ENCODE measurements at places on chromosomes 3 and 15. TPM values are rescaled to one million over a fixed set of nuclear protein-coding genes. Genes with fewer than 3 reads are reported as not detected.

DNA sequence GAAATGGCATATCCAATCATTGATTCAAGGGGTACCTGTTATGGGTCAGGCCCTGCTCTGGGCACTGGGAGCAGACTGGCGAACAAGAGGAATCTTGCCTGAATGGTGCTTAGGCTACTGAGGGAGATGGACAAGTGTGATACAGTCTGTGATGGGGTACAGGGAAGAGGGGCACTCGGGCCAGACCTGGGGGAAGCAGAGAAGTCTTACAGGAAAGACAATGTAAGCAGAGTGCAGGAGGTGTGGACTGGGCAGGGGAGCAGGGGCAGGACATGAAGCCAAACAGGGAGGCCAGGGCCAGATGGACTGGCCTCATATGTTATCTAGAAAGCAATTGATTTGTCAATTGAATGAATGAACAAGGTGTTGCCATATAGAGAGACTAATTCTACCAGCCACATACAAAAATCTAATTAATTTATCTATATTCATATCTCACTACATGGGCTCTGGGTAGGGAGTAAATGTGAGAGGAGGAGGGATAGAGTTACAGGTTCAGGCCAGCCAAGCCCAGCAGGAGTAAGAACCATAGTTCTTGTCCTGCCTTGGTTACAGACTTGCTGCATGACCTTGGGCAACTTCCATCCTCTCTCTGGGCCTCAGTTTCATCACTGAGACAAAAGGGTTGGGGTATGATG, 3.6 kb upstream of the IGDCC4 start:
- no peak for DNase-seq

DNA sequence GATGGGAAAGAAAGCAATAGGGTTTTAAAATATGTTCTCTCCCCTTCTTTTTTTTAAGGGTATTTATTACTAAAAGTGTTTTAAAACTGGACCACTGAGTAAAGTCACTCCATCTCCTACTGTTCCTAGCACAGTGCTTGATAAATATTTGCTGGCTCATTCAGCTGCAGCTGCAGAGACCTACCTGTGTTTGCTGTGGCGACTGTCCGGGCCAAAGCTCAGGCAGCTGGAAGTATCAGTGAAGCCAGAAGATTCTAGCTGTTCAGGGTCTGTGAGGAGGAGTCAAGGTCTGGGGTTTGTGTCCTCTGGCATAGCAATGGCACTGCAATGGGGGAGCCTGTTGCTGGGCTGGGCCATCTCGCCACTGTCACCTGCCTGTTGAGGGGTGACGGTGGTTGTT, 109.9 kb downstream of the RPLP1 start:
- DNase-seq = peak; percentile 53

- no peak for DNase-seq
These were observed 58.7 kb downstream of the CRTC3 start for GRCh38 chr15:90588427-90588826.

- no peak for DNase-seq
These were observed 127.5 kb upstream of the CD96 start for GRCh38 chr3:111414531-111414930.

DNA sequence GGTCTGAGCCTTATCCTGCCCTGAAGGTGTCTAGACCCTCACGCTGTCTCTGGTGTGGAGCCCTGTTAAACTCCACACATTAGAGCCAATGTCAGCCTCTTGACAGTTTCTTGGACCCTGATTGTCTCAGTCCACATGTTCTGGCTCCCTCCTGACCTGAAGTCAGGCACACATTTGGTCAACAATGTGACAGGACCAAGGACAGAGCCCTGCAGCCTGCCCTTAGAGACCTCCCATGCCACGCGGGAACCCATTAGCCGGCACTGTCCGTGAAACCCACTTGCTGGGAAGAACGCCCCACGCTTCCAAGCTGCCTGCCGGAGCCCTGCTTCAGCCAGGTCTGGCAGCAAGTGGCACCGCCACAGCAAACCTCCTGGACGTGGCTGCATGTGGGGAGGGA, 162.7 kb upstream of the LINGO1 start:
- no peak for DNase-seq

- no peak for DNase-seq
These were observed 153.5 kb upstream of the COL8A1 start for GRCh38 chr3:99484871-99485270.

GRCh38 chr3:134879990-134880389, 84.9 kb downstream of the EPHB1 start:
- DNase-seq = no peak

DNA sequence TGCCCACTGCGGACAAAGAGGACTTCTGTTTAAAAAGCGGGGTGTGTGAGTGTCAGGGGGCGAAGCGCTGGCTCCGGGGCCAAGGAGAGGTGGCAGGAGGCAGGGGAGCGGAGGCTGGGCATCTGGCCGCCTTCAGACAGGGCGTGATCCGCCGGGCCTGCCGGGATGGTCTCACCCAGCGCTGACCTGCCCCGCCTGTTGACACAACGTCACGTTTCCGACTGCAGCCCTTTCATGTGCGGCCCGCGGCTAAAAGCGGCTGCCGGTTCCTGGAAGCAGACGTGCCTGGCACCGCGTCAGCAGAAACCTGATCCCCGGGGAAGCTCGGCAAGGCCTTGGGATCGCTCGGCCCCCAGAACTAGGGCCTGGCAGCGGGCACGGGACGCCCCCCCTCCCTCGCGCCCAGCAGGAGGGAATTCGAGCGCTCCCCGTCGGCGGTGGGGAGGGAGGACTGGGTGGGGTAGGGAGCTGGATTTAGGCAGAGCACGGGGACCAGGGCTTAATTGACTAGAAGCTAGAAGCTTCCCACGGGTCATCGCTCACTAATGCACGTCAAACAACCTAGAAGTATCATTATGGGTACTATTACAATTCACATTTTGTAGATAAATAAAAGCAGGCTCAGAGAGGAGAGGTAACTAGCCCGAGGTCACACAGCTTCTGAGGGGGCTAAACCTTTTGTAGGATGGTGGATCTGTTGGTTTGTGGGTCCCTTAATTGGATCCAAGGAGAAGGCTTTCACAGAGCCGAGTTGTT, 7.7 kb downstream of the BHLHE40 start:
- DNase-seq = peak; percentile 98

DNA sequence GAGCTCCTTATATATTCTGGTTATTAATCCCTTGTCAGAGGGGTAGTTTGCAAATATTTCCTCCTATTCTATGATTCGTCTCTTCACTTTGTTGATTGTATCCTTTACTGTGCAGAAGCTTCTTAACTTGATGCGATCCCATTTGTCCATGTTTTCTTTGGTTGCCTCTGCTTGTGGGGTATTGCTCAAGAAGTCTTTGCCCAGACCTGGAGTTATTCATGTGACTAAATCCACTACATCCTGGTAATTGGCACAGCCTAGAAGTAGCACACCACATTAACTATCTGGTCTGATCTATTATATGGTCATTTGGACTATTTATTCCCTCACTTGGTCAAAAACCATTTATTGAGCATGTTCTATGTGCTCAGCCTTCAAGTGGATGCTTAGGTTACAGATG, 164.8 kb upstream of the ATP11B start:
- DNase-seq = no peak

DNA sequence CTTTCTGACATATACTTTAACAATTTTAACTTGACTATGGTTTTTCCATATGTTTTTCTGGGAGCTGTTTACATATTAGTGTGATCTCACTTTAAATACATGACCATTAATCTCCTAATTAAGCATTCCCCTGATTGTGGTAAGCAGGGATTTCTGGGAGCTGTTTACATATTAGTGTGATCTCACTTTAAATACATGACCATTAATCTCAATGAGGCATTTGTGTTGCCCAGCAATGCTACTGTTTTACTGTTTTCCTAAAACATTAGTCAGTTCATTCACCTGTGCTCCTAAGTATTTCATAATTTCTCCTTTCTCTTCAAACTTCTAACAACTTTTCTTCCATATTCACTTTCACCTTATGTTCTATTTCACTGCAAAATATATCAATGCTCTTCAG, 3.6 kb upstream of the GRAMD1C start:
- DNase-seq = no peak

- peak; percentile 78 for DNase-seq
These were observed 695 bp downstream of the GMPS start for GRCh38 chr3:155870945-155871745.

DNA sequence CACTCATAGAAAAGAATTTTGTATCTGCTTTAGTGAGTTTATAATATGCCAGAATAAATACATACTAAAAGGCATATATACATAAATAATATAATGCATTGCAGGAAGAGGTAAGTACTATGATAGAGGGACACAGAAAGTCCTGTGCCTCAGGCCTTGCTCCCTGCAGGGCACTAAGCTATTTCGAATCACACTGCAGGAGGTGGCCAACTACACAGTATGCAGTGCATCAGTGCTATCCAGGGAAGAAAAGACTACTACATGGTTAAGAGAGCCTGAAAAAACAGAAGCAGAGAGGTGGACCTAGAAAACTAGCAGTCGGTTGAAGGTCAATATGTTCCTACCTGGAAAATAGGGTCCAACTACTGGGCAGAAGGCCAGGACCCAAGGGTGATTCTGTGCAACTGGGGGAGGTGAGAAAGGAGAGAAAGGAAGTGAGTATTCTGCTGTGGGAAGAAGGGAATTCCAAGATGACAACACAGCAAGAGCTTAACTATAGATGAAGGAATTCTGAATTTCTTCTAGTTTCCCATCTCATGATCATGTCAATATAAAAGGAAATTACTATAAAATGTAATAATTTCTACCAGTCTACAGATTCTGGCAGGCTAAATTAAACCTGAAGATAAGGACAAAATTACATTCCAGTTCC, 218.0 kb downstream of the ZBTB20 start:
- DNase-seq = no peak

DNA sequence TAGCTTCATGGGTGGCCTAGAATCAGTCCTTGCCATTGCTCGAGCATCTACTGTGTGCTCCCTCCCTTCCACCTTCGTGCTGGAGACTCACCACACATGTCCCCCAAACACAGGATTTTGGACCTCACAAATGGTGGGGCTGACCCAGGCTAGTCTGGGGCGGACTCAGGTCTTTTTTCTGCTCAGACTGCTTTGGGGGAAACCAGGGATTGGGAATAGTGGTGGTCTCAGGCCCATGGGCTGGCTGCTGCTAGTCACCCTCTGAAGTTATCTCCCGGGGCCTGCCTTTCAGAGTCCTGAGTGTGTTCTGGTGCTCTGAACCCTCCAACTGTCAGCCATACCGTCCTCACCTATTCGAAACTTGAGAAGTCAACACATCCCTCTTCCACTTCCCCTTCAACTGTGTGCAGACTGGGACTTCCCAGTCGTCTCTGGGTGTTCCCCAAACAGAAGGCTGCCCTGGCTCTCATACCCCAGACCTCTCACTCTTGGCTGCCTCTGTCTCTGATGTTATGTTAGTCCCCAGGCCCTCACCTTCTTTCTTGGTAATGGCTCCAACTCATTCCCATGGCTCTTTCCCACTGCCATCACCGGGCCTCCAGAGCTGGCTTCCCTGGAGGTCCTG, 46.0 kb downstream of the PPCDC start:
- DNase-seq = no peak

DNA sequence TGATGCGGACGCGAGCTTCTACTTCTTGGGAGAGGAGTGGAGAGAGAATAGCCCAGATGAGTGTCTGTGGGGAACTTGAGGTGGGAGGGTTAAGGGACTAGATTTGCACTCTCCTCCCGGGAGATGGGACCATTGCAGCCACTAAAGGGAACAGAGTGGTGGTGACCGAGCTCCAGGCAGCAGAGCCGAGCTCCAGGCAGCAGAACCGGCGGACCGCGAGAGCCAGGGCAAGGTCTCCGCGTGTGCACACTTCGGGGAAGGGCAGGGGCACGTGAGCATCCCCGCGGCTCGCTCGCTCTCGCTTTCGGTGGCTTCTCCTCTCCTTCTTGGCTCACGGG, 1.1 kb downstream of the IGDCC3 start:
- DNase-seq = no peak

DNA sequence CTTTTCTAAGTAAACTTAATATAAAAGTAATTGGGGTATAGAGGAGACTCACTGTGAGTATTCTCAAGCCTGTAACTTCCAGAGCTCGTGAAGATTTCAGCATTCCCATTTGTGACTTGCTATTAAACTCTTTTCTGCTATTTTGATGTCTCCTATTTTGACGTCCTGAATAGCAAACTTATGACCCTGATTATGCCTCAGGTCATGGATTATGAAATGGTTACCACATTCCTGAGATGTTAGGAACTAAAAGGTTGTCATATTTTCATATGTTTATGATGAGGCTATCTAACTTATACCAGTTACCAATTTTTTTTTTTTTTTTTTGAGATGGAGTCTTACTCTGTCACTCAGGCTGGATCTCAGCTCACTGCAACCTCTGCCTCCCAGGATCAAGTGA, 105.5 kb downstream of the ATG7 start:
- no peak for DNase-seq

GRCh38 chr3:118931996-118932395, 102.7 kb downstream of the IGSF11 start:
- no peak for DNase-seq

DNA sequence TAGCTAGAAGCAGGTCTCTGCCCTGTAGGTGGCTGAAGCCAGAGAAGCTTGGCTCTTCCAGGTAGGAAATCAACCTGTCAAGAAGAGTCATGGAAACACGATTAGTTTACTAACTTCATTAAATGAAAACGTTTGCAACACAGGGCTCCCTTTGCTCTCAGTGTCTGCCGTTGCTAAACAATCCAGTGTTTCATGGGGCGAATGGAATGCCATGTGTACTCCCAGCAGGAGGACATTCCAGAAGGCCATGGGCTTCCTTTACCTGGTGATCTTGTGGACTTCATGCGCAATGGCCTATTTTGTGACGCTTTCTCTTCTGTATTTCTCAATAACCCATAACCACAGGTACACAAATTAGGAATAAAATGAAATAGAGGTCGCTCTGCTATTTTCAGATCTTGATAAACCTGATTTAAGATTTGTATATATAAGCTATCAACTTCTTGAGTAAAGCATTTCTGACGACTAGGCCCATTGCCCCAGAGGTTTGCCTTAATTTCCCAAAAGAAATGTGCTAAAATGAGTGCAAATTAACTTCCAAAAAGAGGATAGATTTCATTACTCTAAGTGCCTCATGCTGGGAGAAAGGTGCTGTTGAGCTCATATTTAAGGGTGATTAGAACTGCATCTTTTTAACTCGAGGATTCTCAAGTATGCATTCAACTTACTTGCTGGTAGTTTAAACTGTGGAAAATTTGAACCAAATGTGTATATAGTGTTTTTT, 171.0 kb downstream of the EPHA3 start:
- DNase-seq = no peak

The CSPG4 gene
- 0.29 TPM for total RNA-seq

The SLC24A1 gene
- 4.8 TPM for total RNA-seq

The PLD1 gene
- 22.8 TPM for total RNA-seq

The HGD gene
- 360 TPM for total RNA-seq

The CASR gene
- 0.16 TPM for total RNA-seq

The LRRN1 gene
- total RNA-seq = 0.13 TPM

The RBPMS2 gene
- 3.3 TPM for total RNA-seq

The RAB5A gene
- 36.0 TPM for total RNA-seq

The CCNB2 gene
- 2.2 TPM for total RNA-seq

The APPL1 gene
- 16.9 TPM for total RNA-seq

The SLC6A20 gene
- total RNA-seq = not detected

The PROS1 gene
- 190 TPM for total RNA-seq

The ONECUT1 gene
- 56.8 TPM for total RNA-seq
